ENCODE measurements at places on chromosomes 1 and 21. TPM values are rescaled to one million over a fixed set of nuclear protein-coding genes. Genes with fewer than 3 reads are reported as not detected.

DNA sequence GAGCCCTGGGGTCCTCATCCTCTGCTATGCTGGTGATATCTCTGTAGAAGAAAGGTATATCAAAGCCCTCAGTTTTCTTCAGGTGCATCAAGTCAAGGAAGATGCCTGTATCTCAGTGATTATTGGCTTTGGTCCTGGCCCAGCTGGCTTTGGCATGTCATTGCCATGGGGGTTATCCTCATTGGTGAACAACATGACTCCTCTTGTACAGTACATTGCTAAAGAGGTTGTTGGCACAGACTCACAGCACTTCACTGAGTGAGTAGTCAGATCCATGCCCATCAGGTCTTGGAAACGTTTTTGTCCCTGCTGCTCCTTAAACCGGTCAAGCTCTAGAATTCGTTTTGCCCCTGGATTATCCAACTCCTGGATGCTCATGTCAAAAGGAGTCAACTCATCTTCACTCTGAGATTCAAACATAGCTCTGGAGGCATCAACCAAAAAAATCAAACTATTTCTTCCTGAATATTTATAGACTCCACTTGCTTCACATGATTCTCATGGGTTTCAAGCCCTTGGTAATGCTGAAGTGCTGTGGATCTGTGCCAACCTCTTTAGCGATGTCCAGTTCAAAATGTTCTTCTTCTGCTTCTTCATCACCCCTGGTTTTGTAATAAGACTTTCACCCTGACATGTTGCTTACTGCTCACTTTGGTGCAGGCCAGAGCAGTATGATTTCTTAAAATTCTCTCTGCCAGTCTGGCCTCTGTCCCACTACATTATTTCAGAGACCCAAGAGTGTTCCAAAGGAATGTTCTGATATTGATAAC is 43.0 kb upstream of the RAB3GAP2 start:
- H3K36me3 ChIP-seq = no peaks in the 10 kb centered on the region
- no peaks in the 10 kb centered on the region for H3K27me3 ChIP-seq
- H3K4me1 ChIP-seq = no peaks in the 10 kb centered on the region
- no peak for DNase-seq

SPATA6 gene
- 0.61 TPM for polyA plus RNA-seq

GRCh38 chr21:46621457-46622182 is 13.9 kb upstream of the PRMT2 start:
- peaks cover 4% of the 10 kb centered on the region for H3K27me3 ChIP-seq
- peaks cover 16% of the 10 kb centered on the region for H3K4me1 ChIP-seq
- H3K36me3 ChIP-seq = no peaks in the 10 kb centered on the region
- no peak overlapping the region for H3K27ac ChIP-seq
- H3K4me3 ChIP-seq = no peak overlapping the region
- DNase-seq = no peak

DNA sequence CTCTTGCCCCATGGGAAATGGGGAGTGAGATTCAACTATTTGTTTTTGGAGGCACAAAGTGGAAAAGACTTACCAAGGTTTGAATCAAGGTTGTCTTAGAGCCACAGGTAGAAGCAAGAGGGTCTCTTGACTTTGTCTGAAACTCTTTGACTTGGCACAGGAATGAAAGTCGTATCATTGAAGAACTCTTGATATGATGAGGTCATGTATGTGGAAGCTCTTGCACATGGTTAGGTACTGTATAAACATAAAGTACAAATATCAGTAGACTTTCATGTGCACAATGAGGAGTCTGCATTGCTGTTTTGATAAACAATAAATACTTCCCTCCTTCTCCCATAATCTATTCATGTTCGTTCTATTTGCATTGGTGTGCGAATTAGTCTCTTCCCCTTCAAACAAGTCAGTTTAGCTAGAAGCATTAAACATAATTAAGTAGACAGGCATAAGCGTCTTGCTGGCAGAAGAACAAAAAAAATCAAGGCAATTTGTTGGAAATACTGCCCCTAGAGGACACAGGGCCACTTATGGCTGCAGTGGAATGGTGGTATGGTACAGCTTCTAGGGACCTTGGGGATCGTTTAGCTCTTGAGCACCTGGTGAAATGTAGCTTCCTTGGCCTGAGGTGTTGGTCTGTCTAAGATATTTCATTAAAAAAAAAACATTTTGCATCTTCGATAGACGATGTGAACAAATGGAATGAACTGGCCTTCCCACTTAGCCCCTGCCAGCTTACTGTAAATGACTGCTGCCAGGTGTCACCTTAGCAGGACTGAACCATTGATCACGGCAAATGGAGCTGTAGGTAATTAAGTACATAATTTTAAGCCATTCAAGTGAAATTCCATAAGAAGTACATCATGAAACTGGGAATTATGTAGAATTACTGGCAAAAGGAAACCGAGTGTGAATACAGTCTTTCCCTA is 218.0 kb upstream of the GALNT2 start:
- H3K4me3 ChIP-seq = no peak overlapping the region
- no peak overlapping the region for H3K27ac ChIP-seq
- DNase-seq = peak; percentile 28

DNA sequence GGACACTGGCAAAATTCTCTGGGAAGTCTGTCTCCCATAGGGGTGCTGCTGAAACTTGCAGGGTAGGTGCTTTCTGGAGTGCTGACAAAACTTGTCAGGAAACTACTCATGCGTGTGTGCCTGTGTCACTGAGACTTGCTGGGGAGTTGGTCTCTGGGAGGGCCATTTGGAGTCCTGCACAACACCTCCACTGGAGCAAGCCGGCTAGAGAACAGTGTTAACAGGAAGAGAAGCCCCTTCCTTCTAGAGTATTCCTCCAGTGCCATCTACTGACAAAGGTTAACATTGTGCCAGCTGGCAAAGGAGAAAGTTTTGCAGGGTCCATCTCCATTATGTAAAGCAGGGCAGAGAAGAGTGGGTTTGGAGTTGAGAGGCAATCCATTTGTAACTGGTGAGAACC is 30.0 kb downstream of the ZMYM4 start:
- H3K36me3 ChIP-seq = peaks cover 11% of the 10 kb centered on the region
- DNase-seq = peak; percentile 61
- no peaks in the 10 kb centered on the region for H3K27me3 ChIP-seq
- no peak overlapping the region for H3K4me3 ChIP-seq
- H3K4me1 ChIP-seq = peaks cover 4% of the 10 kb centered on the region

GRCh38 chr1:239997515-239998311 is 94.0 kb upstream of the FMN2 start:
- H3K27me3 ChIP-seq = peaks cover 2% of the 10 kb centered on the region
- H3K36me3 ChIP-seq = no peaks in the 10 kb centered on the region
- no peak overlapping the region for H3K27ac ChIP-seq

IFNLR1 gene
- polyA plus RNA-seq = 16.0 TPM

TACSTD2 gene
- 0.06 TPM for polyA plus RNA-seq

GRCh38 chr1:151199873-151200581 is 1.7 kb downstream of the PIP5K1A start:
- peaks cover 5% of the 10 kb centered on the region for H3K36me3 ChIP-seq
- H3K4me3 ChIP-seq = peak overlapping the region; percentile 96
- H3K4me1 ChIP-seq = peaks cover 29% of the 10 kb centered on the region
